ENCODE measurements at places on chromosomes 5 and 9. TPM values are rescaled to one million over a fixed set of nuclear protein-coding genes. Genes with fewer than 3 reads are reported as not detected.
A peak's percentile ranks its signal among the peaks of the same experiment; 100 is the strongest.

N4BP3 gene
- 11.0 TPM for total RNA-seq

ZSWIM6 gene
- total RNA-seq = 7.8 TPM

BAAT gene
- not detected for total RNA-seq

DNA sequence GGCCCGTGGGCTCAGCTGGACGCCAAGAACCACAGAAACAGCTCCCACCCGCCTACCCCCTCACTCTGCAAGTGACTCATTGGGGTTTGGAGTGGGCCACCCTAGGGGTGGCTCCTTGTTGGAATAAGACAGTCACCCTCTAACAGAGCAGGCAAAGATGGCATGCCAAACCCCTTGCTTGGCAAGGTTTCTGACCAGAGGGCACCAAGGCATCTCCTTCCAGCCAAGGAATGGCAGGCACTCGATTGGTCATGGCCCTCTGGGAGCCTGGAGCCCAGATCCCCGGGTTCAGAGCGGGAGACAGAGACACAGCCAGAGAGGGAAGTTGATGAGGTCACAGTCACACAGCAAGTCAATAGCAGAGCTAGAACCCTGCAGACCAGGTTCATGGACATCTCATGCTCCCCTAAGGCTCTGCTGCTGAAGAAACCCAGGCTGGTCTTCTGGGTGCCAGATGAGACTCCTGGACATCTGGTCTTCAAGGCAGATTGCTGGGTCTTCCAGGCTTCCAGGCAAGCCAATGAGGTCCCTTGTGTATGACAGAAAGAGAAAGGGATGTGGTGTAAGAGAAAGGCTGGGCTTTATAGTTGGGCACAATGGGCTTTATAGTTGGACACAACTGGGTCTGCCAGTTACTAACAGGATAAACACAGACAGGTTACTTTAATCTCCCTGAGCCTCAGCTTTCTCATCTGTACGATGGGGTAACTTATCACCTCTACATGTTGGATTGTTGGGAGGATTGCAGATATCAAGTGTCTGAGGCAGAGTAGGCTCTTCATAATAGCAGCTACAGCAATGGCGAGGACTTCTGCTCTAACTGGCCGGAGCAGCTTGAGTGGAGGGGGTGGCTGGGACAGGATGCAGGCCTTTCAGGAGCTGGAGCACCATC, 23.3 kb upstream of the KIF12 start:
- H3K36me3 ChIP-seq = no peaks in the 10 kb centered on the region
- peaks cover 4% of the 10 kb centered on the region for H3K27me3 ChIP-seq
- DNase-seq = no peak

DNA sequence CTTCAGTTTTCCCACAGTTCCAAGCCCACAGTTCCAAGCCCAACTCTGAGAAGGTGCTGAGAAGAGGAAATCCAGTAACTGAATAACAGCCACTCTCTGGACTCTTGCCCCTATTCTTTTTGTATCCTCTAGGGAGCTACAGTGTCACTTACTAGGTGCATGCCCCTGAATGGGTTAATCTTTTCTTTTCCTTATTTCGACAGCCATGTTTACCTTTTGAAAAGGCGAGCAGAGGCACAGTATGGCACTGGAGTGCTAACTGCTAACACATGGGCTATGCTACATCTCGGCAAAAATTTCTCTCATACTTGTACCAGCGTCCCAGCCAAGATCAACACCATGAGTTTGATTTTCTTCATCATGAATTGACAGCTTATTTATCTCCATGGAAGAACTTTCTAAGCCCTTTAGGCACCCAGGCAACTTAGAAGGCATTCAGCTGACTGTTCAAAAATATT, 222.6 kb downstream of the EBF1 start:
- no peaks in the 10 kb centered on the region for H3K36me3 ChIP-seq
- H3K27me3 ChIP-seq = peaks cover 5% of the 10 kb centered on the region
- peaks cover 56% of the 10 kb centered on the region for H3K4me1 ChIP-seq
- no peak for DNase-seq
- H3K27ac ChIP-seq = no peak overlapping the region

DNA sequence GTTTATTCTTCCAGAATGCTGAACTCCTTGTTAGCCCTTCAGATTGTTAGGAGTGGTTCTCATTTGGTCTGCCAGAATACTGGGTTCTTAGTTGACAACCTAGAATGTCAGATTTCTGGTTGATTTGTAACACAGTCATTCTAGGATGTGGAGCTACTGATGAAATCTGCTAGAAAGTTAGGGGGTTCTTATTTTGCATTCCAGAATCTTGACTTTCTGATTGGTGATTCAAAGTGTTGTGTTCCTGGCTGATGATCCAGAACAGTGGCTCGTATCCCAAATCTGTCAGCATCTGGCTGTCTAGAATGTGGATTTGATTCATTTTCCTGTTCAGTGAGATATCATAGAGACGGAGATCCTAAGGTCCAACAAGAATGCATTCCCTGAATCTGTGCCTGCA, 21.9 kb downstream of the PTGS1 start:
- H3K4me1 ChIP-seq = peaks cover 30% of the 10 kb centered on the region
- no peak overlapping the region for H3K27ac ChIP-seq
- H3K36me3 ChIP-seq = no peaks in the 10 kb centered on the region
- no peak overlapping the region for H3K4me3 ChIP-seq
- H3K27me3 ChIP-seq = no peaks in the 10 kb centered on the region

GRCh38 chr5:56807679-56808078, 7.7 kb upstream of the MAP3K1 start:
- no peaks in the 10 kb centered on the region for H3K36me3 ChIP-seq
- H3K27me3 ChIP-seq = no peaks in the 10 kb centered on the region
- DNase-seq = no peak

- H3K4me3 ChIP-seq = no peak overlapping the region
- H3K4me1 ChIP-seq = no peaks in the 10 kb centered on the region
- no peaks in the 10 kb centered on the region for H3K36me3 ChIP-seq
- no peak overlapping the region for H3K27ac ChIP-seq
- H3K27me3 ChIP-seq = no peaks in the 10 kb centered on the region
These were observed 233.6 kb downstream of the ACTL7B start for GRCh38 chr9:108621991-108622855.

GRCh38 chr5:6112125-6112524, 266.2 kb downstream of the MED10 start:
- no peak overlapping the region for H3K4me3 ChIP-seq
- H3K4me1 ChIP-seq = no peaks in the 10 kb centered on the region
- no peaks in the 10 kb centered on the region for H3K36me3 ChIP-seq
- no peak overlapping the region for H3K27ac ChIP-seq

GRCh38 chr5:61735995-61736394, 403.9 kb downstream of the ZSWIM6 start:
- no peaks in the 10 kb centered on the region for H3K36me3 ChIP-seq
- H3K4me3 ChIP-seq = no peak overlapping the region
- no peaks in the 10 kb centered on the region for H3K4me1 ChIP-seq
- H3K27ac ChIP-seq = no peak overlapping the region
- DNase-seq = no peak

GRCh38 chr5:53110156-53110555, 599 bp upstream of the MOCS2 start:
- no peaks in the 10 kb centered on the region for H3K36me3 ChIP-seq
- no peak for DNase-seq
- H3K27me3 ChIP-seq = no peaks in the 10 kb centered on the region
- H3K4me3 ChIP-seq = peak overlapping the region; percentile 86
- H3K27ac ChIP-seq = peak overlapping the region; percentile 61

DNA sequence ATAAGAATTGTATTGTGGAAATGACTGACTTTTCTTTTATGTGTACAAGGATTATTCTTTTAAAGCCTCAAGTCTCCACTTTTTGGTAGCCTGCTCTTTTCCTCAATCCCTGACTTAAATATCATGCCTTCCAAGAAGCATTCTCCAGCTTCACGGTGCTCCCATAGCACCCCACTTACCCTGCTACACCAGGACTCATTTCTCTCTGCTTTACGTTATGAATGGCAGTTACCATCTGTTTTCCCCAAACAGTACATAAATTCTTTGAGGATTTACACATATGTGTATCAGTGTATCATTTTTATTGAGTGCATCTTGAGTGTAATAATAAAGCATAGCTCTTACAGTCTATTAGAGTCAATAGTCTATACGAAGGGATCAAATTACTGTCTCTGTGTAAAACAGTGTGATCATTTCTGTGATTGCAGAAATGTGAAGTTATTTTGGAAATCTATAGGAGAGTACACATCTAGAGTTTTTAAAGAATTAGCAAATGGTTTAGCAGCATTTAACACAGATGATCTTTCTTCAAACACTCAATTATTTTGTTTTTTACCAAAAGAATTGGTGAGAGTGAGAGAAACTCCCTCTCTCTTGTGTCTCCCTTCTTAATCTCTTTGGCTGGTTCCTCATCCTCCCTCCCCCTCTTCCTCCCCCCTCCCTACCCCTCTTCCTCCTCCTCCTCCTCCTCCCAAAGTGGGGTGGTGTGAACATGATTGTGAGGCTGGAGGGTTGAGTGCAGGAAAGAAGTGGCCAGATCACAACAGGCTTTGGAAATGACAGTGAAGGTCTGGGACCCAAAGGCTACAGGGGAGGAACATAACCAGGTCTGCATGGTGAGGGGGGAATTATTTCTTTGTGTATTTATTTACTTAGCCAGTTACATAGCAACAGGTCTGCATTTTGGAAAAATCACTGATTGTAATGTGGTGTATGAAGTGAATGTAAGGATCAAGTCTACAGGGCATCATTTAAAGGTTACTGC, 27.6 kb upstream of the ECM2 start:
- peaks cover 24% of the 10 kb centered on the region for H3K4me1 ChIP-seq
- H3K4me3 ChIP-seq = no peak overlapping the region
- H3K27ac ChIP-seq = no peak overlapping the region
- H3K36me3 ChIP-seq = no peaks in the 10 kb centered on the region
- no peak for DNase-seq
- H3K27me3 ChIP-seq = no peaks in the 10 kb centered on the region

DNA sequence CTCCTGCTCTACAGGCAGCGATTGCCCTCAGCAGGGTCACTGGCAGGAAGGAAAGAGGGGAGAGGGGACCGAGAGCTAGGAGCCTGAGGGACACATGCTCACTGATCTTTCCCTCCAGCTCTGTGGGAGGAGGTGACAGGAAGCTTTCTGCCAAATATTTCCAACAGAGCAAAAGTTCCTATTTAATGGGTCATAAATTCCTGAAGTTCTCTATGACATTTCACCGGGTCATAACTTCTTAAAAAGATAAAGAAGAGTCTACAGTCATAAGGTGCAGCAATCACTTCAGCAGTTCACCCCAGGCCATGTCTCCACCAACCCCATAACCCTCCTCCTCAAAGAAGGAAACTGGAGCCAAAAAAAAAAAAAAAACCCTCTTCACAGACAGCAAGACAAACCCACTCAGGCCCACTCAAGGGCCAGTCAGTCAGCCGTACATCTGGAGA, 481.1 kb downstream of the NR2F1-AS1 start:
- H3K4me1 ChIP-seq = no peaks in the 10 kb centered on the region
- H3K4me3 ChIP-seq = no peak overlapping the region
- H3K27ac ChIP-seq = no peak overlapping the region
- no peaks in the 10 kb centered on the region for H3K27me3 ChIP-seq
- DNase-seq = no peak
- no peaks in the 10 kb centered on the region for H3K36me3 ChIP-seq
